ENCODE measurements at places on chromosomes 6 and 20.

DNA sequence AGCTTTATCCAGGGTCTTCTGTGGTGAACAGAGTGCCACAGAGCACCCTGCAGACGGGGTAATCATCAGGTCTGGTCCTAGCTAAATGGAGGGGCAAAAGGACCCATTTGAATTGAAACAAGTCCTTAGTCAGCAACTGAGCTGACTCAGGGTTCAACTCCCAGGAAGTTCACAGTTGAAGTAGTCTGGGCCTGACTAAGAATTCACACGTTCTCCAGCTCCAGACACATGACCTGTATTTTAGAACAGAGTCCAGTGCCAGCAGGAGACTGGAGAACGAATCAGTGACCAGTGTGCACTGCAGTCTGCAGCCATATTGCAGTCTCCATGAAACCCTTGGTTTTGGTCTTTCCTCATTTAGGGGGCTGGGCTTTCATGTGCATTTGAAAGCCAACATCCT lies 85.2 kb downstream of the ELOVL4 start:
- DNase-seq = no peak

DNA sequence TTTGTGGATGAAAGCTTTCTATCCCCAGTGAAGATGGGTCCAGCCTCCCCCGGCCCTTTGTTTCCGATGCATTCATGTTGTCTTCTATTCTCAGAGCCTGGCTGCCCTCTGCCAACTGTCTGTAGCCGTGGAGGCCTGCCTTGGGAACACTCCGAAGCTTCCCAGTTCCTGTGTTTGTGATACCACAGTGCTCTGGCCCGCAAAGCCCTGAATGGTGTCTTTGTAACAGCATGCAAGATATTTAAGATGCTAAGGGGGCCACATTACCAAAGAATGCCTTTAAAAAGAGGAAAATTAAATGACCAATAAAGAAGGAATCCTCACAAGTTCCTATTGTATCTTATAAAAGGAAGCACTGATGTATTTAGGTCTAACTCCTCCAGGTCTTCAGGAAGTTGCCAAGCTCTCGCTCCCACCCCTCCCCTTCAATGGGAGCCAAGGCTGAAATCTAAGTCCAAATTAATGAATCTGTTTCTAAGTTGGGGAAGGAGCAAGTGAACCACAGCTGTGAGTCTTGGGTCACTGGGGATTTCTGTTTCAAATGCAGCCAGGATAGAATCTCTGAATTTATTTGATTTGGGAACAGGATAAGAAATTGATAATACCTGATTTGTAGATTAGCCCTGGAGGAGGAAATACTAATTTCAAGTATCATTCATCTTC lies 596.1 kb downstream of the QKI start:
- DNase-seq = no peak

GRCh38 chr20:6055161-6055783 lies 1.4 kb upstream of the LRRN4 start:
- DNase-seq = no peak

GRCh38 chr20:42370075-42370474 lies 751.9 kb upstream of the CHD6 start:
- no peak for DNase-seq

- no peak for DNase-seq
Measured at GRCh38 chr20:19406381-19406780, 193.9 kb downstream of the SLC24A3 start.

Data from GM19239 (cell line).